ENCODE measurements at places on chromosomes 3 and 15.

DNA sequence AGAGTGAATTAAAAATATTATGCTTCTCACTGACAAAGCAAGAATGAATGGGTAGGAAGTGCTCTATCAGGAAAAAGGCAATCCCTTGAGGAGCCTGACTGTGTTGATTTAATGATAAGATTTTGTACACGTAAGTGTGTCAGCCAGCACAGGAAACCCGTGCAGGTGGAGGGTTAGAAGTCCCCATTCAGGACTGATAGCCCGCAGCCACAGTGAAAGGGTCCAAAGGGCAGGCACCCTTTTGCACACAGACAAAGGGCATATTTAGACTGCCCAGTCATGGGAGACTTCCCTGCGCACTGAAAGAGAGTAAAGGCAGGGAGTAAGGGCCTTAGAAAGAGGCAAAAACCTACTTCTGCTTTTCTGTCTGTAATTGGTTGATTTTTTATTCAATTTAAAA lies 26.4 kb upstream of the SKIL start:
- DNase-seq: no peak

GRCh38 chr3:188229726-188230125 lies 75.8 kb downstream of the LPP start:
- DNase-seq: no peak

- no peak for DNase-seq
These were observed 106.4 kb downstream of the EPHB1 start for GRCh38 chr3:134901461-134901860.

DNA sequence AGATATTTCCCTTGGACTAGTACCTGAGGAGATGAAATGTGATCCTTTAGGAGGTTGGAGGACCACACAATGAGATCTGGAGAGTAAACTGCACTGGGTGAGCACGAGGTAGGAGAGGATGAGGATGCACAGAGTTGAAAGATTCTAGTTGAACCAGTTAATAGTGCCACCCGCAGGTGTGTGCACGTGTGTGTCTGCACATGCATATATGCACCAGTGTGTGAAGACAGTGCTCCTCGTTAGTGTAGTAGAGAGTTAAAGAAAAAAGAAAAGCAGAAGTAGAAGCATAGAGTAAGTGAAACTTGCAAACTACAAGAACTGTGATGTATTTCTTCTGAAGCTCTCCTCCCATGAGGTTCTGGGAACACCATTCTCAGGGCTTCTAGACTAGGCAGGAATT lies 8.4 kb downstream of the MED12L start:
- no peak for DNase-seq

DNA sequence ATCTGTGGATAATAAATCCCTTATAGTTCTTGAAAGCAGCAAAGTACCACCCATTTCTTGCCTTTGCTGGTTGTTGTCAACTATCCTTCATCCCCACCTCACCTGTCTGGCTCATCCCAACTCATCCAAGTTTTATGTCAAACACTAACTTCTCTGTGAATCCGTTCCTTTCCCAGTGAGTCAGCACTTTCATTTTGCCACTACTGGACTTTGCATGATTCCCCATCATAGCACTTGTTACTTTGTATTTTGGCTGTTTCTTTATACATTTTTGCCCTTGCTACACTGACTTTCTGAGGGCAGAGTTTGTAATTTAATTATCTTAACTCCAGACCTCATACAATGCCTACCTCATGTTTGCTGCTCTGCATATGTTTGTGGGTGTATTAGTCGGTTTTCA lies 90.8 kb upstream of the RORA start:
- DNase-seq: no peak

GRCh38 chr3:160771811-160772459 lies 15.9 kb downstream of the PPM1L start:
- no peak for DNase-seq

DNA sequence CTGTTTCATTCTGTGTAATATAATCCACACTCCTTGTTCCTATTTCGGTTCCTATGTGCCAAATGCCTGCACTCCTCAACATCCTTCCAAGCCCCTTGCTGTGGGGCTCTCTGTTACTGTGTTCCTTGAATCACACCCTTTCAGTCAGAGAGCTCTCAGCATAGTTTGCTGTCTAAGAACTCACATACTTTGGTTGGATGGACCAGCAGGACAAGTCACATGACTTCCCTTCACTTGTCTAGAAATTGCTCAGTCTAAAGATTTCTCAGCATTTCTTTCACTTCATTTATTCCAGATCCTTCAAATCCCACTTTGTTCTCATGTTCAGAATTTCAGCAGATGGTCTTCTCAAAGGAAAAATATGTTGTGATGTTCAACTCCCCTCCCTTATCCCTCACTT lies 203.5 kb upstream of the PFN2 start:
- no peak for DNase-seq

DNA sequence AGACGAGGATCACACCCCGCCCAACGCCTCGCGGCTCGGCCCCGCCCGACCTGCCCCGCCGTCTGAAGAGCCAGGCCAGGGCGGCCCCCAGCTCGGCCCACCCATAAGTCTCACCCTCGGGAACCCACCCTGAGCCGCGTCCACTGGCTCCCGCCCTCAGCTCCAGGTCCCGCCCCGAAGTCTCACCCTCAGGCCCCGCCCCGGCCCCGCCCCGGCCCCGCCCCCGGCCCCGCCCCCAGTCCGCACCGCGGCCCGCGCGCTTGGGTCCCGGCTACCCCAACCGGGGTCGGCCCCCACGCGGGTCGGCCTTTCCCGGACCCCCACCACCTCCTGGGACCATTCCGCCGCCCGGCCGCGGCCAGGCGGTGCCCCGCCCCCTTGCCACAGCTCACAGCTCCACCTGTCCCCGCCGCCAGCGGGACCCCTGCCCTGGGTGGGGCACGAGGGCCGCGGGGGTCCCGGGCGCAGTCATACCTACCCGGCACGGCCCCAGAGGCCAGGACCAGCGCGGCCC lies 489 bp downstream of the CSPG5 start:
- DNase-seq: peak; percentile 48

DNA sequence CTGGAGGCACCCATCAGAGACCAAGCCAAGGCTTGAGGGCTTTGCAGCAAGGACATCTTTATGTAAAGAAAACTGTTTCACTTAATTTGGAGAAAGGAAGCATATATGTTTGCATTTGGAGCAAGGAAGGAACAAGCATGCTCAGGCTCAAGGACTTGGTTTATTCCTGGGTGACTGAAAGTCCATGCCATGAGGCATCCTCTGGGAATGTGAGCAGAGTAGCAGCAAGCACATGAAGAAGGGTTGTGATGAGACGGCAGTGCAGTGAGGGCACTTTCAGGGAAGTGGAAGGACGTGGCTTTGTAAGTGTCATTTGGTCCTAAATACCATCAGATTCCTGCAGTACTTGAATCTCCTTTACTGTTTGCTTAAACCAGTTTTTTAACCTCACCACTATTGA lies 26.8 kb downstream of the POLG start:
- no peak for DNase-seq

- DNase-seq: peak; percentile 30
These were observed at the start of gene NTRK3 for GRCh38 chr15:88256279-88257230. Gene NTRK3, minus strand, starts transcription at chr15:88256739. Its CDS starts 586 bp downstream, at chr15:88256153.

- DNase-seq: no peak
These were observed 153.8 kb downstream of the MTHFS start for GRCh38 chr15:79743032-79743431.

GRCh38 chr15:76330080-76330680 lies 6.4 kb upstream of the ISL2 start:
- DNase-seq: no peak

Data from stimulated activated CD4-positive, alpha-beta T cell treated with anti-CD3 and anti-CD28 coated beads, Interleukin-15, amount 100 ng/mL, for 24 hours (primary cell).